ENCODE measurements at places on chromosomes 12 and 14. TPM values are rescaled to one million over a fixed set of nuclear protein-coding genes. Genes with fewer than 3 reads are reported as not detected.

GRCh38 chr12:65952737-65953209, 128.5 kb downstream of the HMGA2 start:
- peak; percentile 91 for DNase-seq

- DNase-seq: no peak
These were observed 476.3 kb downstream of the LRIG3 start for GRCh38 chr12:58443981-58444371.

- no peak for DNase-seq
These were observed 115.4 kb downstream of the SINHCAF start for GRCh38 chr12:31210541-31210940.

- DNase-seq: no peak
These were observed 21.1 kb downstream of the ENTPD5 start for GRCh38 chr14:73997944-73998447.

DNA sequence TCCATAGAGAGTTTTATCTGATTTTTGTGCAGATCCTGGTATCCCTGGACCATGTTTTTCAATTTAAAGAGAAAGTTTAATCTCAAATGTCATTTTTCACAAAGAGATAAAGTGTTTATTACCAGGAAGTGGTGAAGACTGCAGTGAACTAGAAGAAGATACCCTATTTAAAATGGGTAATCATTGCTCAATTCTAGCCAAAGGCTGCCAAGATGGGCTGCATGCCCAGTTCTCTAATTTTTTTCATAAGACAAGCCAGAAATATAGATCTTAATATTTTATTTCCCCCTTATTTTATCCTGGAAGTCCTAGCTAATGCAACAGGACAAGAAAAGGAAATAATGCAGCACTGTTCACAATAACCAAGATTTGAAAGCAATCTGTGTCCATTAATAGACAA, 343.5 kb downstream of the PCNX1 start:
- no peak for DNase-seq

DNA sequence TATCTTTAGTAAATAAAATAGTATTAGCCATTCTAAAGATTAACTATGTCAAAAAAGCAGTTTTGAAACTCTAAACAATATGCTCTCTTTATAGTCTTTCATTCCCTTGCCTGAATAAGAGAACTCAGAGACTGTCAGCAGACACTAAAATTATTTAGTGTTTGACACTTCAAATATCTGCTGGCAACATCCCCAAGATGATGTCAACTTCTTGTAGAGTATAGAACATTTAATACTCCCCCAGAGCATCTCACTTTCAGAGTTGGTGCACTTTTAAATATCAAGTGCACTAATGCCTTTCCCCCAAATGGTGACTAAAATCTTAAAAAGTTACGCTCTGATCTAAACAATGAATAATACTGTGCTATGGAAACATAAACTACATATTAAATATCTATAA, 374.9 kb downstream of the SLC6A15 start:
- no peak for DNase-seq

- no peak for DNase-seq
These were observed 130.9 kb downstream of the SAMD4A start for GRCh38 chr14:54697803-54698202.

GRCh38 chr14:30337456-30337855, 221.5 kb upstream of the G2E3 start:
- DNase-seq: no peak

DNA sequence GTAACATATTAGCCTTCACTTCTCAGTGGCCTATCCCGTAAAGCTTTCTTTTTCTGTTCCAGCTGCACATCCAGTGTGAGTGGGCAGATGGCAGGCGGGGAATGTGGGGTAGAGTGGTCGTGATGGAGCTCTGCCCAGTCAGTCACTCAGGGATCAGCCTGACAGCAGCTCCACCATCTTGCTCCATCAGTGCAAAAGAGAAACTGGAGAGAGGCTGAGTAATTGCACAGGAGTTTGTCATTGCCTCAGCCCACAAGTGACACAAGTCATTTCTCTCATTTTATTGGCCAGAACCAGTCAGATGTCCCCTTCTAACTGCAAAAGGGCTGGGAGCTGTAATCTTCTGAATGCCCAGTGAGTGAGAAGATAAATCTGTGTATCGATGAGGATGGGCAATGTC, 66.5 kb downstream of the ATP23 start:
- no peak for DNase-seq

- no peak for DNase-seq
These were observed 64.5 kb upstream of the NAV3 start for GRCh38 chr12:77766224-77766623.

- no peak for DNase-seq
These were observed 58.0 kb downstream of the MIS18BP1 start for GRCh38 chr14:45194964-45195363.

DNA sequence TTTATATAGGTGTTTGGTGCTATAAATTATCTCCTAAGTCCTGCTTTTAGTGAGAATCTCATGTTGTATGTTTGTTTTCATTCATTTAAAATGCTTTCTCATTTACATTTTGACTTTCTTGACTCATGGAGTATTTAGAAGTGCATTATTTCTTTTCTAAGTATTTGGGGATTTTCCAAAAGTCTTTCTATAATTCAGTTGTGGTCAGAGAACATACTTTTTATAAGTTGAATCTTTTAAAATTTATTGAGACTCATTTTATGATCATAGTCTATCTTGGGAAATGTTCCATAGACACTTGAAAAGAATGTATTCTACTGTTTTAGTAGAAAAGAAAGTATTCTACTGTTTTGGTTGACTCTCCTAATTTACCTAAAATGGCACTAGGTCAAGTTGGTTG, 168.2 kb downstream of the AKAP6 start:
- no peak for DNase-seq

DNA sequence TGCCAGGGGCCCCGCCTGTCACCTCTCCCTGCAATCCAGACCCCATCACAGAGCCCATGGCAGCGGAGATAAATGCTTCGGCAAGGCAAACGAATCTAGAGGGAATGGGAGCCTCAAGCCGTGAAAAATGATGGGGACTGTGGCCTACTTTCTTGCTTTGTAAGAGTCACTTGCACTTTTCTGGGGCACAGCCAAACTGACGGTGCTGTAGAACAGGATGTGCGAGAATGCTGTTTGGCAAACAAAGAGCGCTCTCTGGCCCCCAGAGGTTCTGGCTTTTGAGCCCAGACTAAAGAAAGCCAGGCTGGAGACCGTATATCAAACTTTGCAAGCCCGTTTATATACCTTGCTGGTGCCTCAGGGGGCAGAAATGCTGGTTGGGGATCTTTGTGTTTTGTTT, 108.7 kb downstream of the CACNA1C start:
- DNase-seq: no peak

DNA sequence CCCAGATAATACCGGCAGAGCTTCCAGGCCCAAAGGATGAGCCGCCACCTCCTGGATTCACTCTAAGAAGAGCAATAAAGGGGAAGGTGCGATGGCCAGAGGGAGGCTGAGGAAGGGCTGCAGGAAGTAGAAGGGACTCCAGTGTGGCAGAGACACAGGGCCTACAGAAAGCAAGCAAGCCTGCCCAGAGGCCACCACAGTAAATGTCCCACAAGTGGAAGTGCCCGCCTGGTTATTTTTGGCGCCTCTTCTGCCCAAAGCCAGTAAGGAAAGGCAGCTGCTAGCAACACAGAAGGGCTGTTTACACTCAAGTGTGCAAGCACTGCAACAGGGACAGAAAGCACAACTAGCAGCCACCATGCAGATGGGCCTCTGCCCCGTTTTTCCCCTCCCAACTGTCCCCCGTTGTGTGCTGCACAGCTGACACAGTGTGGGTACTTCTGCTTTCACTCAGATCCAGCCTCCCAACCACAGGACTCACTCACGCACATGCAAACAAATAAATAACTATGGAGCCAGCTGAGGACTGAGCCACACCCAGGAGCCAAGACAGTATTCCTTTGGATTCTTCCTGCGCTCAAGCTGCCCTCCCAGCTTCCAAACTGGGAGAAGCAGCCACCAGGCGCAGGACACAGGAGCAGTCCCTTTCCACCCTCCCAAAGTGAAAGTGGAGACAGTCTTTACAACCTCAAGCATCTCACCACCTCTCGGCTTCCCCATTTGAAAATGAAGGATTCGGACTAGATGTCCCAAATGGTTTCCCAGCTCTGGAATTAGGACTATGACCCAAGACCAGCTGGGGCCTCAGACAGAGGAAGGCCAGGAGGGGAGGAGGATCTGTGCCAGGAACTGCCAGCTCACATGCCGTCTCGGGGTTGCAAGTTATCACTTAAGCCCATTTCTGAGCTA, 40.0 kb upstream of the PNMA1 start:
- DNase-seq: no peak

DNA sequence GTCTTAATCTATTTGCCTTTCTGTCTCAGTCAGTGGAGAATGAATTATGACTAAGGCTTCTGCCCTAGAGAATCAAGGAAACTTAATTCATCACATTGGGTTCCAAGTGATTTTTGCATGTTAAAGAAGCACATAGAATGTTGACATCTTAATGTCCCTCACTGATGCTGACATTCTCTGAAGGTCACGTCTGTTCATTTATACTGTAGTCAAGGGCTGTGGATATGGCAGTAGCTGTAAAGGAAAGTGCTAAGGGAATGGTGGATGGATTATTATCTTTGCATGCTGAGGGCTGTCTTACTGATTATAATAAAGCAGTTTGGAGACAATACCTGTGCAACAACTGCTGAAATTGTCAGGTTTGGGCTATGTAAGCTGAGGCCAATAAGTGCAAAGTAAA, 161.2 kb downstream of the PLCZ1 start:
- no peak for DNase-seq

DNA sequence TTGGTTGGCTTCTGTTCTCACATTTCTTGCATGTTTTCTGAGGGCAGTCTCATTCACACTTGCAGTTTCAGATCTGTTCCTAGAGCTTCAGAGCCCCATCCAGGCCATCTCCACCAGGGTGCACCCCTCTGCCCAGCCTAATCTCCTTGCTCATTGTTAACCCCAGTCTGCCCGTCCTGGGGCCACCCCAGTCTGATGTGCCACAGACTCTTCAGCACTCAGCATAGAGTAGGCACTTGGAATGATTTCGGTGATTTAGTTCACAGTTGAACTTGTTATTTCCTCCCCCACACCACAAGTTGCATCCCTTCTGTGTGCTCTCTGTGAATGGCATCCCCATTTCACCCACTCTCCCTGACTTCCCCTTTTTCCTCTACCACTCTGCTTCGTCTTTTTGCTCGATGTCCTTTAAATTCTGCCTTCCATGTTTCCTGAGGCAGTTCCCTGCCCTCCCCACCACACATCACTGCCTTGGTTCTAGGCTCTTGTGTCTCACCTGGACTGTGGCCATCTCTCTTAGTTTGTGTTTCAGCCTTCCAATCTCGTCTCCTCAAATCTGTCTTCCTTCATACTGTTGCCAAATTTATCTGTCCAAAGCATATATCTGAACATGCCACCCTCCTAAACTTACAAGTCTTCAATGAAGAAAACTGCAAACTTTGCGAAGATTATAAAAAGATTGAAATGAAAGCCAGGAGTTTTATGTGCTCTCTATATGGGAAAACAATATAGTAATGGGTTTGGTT, 41.5 kb downstream of the ANO6 start:
- DNase-seq: no peak

DNA sequence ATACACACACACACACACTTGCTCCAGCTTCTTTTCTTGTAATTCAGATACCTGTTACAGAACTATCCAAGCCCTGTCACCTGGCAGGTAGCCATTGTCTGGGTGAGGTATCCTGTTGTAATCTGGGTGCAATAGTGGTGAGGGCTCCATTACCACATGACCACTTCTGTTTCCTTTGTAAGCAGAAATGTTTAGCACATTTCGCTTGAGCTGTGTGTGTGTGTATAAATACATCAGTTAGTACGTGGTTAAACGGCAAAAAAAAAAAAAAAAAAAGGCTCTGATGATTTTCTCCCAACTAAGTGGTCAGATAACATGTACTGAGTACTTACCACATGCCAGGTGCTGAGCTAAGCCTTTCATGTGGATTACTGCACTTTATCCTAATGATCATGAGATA, 129.3 kb upstream of the SSTR1 start:
- peak; percentile 61 for DNase-seq

Gene RPL10L
- not detected for total RNA-seq

Gene MFAP5
- not detected for total RNA-seq

Gene DDX54
- 48.3 TPM for total RNA-seq

Gene GALNT6
- not detected for total RNA-seq

Gene WDHD1
- total RNA-seq: 6.3 TPM

Gene PLEKHD1
- total RNA-seq: not detected

Gene TAS2R30
- not detected for total RNA-seq

Gene SP7
- not detected for total RNA-seq

Gene OVCH1
- not detected for total RNA-seq

Gene LALBA
- total RNA-seq: not detected

Gene NACA
- 1,928 TPM for total RNA-seq

Gene TEAD4
- 17.2 TPM for total RNA-seq

Gene ANKRD9
- total RNA-seq: 14.1 TPM
